EH (cell line): ENCODE measurements at places on chromosomes 16 and 17.

DNA sequence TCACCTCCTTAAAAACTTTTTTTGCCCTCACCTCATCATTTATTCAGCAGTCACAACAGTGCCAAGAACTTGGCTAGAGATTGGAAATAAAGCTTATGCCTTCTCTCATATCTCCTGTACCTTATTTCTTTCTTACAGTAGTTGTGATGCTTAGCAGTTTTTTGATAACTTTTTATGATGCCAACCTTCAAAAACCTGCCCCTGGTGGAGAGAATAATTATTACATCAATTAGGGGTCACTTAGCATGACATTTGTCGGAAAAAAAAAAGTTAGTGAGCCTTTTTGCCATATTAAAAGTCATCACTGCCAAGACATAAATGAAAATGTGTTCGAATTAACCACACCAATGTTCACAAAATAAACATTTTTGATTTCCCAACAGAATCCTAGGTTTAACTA is 296.6 kb downstream of the WWOX start:
- DNase-seq = no peak

DNA sequence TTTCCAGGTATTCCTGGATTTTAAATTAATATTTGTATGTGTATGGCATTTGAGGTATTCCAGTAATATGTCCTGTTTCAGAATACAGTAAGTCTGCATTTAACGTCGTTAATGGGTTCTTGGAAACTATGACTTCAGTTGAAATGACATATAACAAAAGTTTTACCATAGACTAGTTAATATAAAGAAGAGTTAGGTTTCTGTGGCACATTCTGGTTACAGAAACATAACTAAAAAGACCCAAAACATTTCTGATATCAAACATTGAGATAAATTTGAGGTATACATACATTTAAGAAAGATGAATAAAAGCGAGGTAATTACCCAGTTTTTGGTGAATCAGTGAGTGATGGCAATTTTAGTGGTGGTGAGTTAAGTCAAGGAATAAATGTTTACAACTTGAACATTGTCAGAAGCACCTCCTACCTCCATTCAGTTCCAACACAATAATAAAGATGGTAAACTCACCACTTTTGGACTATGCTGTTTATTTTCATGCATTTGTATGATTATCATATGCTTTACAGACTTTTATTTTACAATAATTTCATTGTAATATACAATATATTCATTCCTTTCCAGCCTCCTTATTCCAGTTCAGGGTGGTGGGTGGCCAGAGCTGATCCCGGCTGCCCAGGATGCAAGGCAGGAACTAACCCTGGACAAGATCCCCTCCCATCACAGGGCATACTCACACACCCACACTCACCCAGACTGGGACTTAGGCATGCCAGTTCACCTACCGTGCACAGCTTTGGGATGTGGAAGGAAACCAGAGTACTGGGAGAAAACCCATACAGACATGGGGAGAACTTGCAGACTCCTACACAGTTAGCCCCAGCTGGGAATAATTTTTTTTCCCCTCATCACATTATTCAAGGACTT is 9.7 kb downstream of the LUC7L3 start:
- DNase-seq = no peak

DNA sequence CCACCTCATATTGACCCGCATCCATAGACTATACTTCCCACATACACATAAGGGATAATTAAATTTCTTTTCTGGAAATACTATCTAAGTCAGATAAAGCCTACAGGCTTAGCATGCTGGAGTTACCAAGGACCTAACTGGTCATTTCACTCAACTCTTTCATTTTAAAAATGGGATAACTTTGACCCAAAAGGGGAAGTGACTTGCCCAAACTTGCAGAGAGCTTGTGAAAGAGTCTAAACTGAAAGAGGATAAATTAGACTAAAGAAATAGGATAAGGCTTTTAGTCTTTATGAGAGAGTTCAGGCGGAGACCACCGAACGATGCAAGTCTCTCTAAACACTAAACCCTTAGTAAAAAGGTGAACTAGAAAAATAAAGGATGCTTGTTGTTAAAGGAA is 3.9 kb upstream of the KRT33A start:
- DNase-seq = no peak

DNA sequence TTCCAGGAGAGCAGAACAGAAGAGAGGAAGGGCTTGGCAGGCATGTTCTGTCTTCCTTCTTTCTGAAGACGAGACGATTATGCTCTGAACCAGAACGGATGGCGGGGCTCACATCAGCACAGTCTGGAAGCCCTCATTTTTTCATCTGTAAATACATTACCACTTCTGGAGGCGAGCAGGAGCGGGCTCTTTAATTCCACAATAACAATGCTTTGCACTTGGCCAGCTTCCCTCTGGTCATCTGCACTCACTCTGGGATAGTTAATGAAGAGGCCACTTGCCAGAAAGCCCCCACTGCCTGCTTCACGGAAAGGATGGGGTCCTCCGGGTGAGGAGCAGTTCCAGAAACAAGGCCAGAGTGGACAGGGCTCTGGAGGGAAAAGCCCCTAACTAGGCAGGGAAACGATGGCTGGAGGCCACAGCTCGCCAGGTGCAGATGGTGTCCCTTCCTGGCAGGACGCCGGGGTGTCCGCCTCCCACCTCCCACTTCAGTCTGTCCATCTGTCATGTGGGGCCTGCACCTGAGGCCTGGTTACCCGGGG is 13.1 kb upstream of the BCAR1 start:
- peak; percentile 64 for DNase-seq
